Left renal pelvis (tissue), 4 donors: ENCODE measurements at places on chromosomes 4 and X.

DNA sequence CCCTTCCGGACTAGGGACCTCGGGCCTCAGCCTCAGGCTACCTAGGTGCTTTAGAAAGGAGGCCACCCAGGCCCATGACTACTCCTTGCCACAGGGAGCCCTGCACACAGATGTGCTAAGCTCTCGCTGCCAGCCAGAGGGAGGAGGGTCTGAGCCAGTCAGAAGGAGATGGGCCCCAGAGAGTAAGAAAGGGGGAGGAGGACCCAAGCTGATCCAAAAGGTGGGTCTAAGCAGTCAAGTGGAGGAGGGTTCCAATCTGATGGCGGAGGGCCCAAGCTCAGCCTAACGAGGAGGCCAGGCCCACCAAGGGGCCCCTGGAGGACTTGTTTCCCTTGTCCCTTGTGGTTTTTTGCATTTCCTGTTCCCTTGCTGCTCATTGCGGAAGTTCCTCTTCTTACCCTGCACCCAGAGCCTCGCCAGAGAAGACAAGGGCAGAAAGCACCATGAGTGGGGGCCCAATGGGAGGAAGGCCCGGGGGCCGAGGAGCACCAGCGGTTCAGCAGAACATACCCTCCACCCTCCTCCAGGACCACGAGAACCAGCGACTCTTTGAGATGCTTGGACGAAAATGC lies at the start of gene WAS:
Gene WAS, plus strand, starts transcription at position 389 of the 572 bp plus-strand sequence. Its CDS starts 55 bp downstream, at position 444.
- DNase-seq, result no peak

GRCh38 chr4:77309496-77309895 lies 152.5 kb downstream of the CCNG2 start:
- no peak for DNase-seq

- no peak for DNase-seq
Observed at GRCh38 chr4:151694961-151695720, 65.7 kb downstream of the GATB start.

DNA sequence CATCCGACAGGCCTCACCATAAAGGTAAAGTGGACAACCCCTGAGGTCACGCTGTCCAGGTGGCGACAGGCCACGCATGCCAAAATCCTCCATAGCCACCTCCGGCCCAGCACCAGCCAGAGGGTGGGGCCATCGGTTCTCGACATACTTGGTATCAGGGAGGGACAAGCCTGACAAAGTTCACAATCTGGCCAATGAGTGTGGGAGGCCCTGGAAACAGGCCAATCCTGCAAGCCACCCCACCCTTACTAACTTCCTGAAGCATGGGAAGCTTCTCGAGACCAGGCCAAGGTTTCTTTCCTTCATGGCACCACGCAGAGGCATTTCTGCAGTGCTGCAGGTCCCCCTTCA lies 73.8 kb downstream of the MTMR1 start:
- DNase-seq, result no peak

- no peak for DNase-seq
Observed at GRCh38 chrX:150334981-150335380, 28.1 kb upstream of the MAMLD1 start.

- no peak for DNase-seq
Observed at GRCh38 chrX:152177497-152178269, 39.3 kb upstream of the MAGEA10 start.

DNA sequence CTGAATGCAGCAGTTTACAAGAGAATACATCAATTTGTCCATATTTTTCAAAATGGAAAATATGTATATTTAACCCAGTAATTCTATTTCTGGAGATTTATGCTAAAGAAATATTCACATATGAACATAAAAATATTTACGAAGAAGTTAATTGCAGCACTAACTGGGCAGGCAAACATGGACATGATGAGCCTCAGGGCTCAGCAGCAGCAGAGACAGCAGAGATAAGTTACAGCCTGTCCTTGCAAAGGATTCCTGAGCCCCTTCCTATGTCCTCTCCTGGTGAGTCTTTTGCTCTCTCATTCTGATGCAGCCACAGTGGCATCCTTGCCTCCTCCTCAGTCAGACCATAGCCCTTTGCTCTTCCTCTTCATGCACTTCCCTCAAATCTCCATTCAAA lies 680.6 kb upstream of the CPEB2 start:
- DNase-seq, result no peak

DNA sequence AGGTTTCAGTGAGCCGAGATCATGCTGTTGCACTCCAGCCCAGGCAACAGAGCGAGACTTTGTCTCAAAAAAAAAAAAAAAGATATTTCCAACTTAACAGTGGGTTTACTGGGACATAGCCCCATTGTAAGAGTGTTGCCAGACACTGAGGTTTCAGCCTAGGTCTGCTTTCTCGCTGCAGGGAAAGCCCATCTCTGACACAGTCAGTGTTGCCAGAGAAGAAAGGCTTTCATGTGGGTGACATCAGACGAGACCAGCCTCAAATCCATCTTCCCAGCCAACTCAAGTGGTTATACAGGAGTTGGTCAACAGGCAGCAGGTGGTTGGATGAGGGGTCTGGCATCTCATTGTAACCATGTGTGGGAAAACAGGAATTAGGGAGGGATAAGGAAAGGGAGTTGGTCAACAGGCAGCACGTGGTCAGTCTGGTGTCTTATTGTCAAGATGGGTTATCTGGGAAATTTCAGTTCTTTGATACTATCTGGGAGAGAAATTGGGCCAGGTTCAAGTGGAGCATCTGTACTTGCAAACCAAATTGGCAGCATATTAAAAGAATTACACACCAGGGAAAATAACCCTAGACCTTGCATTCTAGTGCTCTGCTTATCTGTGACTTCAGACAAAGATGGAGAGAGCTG lies 41.1 kb downstream of the NELFA start:
- DNase-seq, result no peak

DNA sequence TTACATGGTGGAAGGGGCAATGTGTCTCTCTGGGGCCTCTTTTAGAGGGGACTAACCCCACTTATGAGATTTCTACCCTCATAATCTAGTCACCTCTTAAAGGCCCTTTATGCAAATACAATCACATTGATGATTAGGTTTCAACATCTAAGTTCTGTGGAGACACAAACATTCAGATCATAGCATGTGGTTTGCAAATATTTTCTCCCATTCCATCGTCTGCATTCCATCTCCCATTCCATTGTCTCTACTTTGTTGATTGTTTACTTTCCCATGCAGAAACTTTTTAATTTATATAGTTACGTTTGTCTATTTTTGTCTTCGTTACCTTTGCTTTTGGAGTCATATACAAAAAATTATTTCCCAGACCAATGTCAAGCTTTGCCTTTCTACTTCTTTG lies 927.5 kb upstream of the INTU start:
- no peak for DNase-seq

DNA sequence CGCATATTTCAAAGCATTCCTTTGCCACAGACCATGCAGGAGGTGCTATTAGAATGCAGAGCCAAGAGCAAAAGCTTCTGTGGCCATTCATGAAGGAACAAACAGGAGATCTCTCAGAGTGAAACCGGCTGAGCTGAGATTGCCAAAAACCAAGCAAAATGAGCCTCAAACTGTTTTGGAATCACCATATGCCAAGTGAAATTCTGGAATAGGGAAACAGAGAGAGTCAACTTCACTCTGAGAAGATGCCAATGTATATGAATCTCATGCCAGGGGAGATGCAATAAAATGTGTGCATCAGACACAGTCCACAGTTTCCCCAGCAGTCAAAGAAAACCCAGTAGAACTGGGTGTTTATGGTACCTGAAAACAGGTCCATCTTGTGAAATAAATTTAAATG lies 42.3 kb downstream of the SRPX start:
- no peak for DNase-seq

DNA sequence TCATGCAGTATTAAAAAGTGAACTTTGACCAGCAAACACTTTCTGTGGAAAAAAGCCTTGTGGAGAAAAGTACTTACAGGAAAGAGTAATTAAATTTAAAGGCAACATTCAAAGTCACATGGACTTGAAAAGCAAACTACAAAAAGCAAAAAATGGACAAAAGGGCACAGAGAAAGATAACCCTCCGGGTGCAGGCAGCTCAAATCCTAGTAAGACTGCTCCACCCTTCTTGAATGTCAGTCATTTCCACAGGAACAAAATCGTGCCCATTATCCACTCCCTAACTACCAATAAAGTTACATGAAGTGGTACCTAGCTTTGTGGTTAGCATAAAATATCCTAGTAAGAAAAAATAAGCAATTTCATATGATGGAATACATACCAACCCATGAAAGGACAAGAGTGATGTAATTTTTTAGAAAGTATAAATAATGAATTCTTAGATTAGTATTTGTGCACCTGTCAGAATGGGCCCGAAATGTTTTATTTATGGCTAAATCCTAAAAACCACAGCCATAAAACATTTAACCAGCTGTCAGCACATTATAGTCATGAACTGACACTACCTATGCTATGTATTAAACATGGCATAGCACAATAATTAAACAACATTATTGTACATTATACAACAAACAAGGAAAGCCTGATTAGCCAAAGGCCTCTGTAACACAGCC lies 43.3 kb downstream of the MAML3 start:
- no peak for DNase-seq

GRCh38 chrX:48854898-48855297 lies 19.5 kb upstream of the PCSK1N start:
- DNase-seq, result no peak

DNA sequence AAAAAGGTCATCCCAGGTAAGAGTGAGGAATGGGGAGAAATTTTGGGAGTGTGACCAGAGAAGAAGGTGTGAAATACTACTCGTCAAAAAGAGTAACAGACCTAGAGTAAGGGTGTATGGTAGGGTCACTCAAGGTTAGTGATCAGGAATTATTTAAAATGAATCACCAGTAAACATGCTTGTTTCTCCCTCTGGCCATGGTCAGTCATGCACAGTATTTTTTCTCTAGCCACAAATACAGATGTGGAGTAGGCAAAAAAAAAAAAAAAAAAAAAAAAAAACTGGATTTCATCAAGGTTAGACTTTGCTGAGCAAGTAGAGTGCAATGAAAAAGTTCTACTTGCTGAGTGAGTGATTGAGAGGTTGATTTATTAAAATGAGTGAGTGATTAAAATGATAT lies 34.2 kb upstream of the SLIT2 start:
- DNase-seq, result no peak

DNA sequence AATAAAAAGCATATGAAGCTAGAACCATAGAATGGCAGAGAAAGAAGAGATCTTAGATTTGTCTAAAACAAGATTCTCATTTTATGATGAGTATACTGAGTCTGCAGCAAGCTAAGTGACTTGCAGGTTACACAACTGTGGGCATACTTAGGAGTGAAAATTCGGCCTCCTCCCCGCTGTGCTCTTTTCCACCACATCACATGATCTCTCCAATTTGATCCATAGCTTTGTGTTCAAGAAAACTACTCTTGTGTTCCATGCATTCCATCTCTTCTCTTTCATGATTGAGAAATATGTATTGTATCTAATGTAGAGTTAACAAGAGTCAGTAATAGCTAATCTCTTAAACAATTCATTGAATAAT lies 234.3 kb downstream of the SCFD2 start:
- DNase-seq, result no peak

DNA sequence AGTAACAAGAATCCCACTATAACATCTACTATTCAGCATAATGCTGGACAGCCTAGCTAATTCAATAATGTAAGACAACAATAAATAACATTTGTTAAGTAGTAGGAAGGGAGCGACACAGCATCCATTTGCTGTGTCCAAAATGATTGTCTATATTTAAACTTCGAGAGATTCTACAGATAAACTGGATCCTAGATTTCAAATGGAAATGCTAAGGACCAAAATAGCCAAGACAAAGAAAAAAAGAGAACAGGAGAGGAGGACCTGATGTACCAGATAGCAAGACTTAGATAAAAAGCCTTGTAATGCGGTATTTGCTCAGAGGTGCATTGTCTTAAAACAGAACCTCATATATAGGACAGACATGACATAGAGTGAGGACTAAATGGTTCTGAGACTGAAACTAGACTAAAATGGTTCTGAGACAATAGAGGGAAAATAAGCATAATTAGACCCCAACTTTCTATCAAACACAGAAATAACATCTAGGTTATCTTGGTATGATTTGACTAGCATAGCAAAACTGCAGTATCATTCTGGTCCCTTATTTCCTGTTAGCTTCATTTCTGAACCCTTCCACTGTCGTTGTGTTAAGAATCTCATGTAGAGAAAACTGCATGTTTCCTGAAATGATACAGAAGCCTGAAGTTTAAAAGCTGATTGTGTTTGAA lies 3.8 kb downstream of the HPGDS start:
- DNase-seq, result no peak

- no peak for DNase-seq
Observed at GRCh38 chrX:114006664-114007063, 577.2 kb upstream of the HTR2C start.

- DNase-seq, result no peak
Observed at GRCh38 chr4:109209647-109210046, 92.8 kb downstream of the COL25A1 start.

DNA sequence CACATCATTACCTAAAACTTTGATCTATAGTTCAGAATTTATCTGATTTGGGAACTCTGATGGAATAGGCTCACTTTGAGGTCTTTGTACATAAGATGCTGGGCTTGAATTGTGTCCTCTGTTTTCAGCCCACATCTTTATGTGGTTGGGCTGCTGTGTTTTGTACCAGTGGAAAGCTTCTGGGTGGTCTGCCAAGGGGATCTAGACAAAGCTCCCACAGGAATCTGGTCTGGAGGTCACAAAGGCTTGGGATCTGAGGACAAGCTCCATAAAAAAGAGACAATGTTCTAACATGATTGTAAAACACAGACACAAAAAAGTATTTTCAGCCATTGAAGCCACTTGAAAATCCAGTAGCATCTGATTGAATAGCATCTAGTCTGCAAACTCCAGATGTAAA lies 393.5 kb upstream of the PITX2 start:
- DNase-seq, result no peak

- DNase-seq, result no peak
Observed at GRCh38 chrX:123330229-123330942, 146.3 kb downstream of the GRIA3 start.

- DNase-seq, result no peak
Observed at GRCh38 chr4:112170451-112170993, 25.3 kb downstream of the FAM241A start.

- DNase-seq, result no peak
Observed at GRCh38 chrX:107686792-107687191, 58.5 kb downstream of the PRPS1 start.

GRCh38 chr4:185640811-185641675 lies 105.7 kb upstream of the PDLIM3 start:
- DNase-seq, result peak; percentile 45

DNA sequence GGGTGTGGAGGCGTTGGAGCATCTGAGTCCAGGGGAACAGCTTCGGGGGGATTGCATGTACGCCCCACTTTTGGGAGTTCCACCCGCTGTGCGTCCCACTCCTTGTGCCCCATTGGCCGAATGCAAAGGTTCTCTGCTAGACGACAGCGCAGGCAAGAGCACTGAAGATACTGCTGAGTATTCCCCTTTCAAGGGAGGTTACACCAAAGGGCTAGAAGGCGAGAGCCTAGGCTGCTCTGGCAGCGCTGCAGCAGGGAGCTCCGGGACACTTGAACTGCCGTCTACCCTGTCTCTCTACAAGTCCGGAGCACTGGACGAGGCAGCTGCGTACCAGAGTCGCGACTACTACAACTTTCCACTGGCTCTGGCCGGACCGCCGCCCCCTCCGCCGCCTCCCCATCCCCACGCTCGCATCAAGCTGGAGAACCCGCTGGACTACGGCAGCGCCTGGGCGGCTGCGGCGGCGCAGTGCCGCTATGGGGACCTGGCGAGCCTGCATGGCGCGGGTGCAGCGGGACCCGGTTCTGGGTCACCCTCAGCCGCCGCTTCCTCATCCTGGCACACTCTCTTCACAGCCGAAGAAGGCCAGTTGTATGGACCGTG lies 2.2 kb downstream of the AR start:
- DNase-seq, result no peak
